ENCODE measurements at places on chromosomes 3 and 15. TPM values are rescaled to one million over a fixed set of nuclear protein-coding genes. Genes with fewer than 3 reads are reported as not detected.

The AP3B2 gene
- total RNA-seq, result 0.23 TPM

The ABI3BP gene
- 53.3 TPM for total RNA-seq

The CNTN3 gene
- 0.97 TPM for total RNA-seq

The FBN1 gene
- total RNA-seq, result 1,277 TPM

The GJD2 gene
- total RNA-seq, result not detected

The KNSTRN gene
- 67.1 TPM for total RNA-seq

The CDCP1 gene
- 76.4 TPM for total RNA-seq

The CHRD gene
- 0.55 TPM for total RNA-seq

The CILP gene
- total RNA-seq, result 0.59 TPM

The FAM227B gene
- 6.2 TPM for total RNA-seq

The MST1 gene
- total RNA-seq, result 4.8 TPM

The ISG20 gene
- total RNA-seq, result 0.59 TPM

The BFSP2 gene
- not detected for total RNA-seq

The CADPS gene
- 16.9 TPM for total RNA-seq

The XCR1 gene
- not detected for total RNA-seq
